CD4-positive, alpha-beta T cell treated with Interleukin-12 subunit alpha and Interleukin-12 subunit beta, for 1 hour (primary cell): ENCODE measurements at places on chromosomes 6 and 20.

- DNase-seq = no peak
Measured at GRCh38 chr6:158907931-158908330, 88.8 kb upstream of the EZR start.

DNA sequence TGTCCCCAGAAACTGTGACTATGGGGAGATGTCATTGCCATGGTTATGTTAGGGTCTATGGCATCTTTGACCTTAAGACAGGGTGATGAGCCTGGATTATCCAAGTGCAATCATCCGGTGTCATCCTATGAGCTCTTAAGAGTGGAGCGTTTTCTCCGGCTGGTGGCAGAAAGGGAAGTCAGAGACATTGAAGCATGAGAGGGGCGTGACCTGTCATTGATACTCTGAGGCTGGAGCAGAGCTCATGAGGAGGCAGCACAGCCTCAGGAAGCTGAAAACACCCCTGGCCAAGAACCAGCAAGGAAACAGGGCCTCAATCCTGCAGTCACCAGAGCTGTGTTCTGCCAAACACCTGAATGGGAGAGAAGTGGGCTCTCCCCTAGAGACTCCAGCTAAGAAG is 59.6 kb downstream of the ANKRD60 start:
- no peak for DNase-seq

GRCh38 chr20:23242104-23242503 is 108.5 kb upstream of the NXT1 start:
- DNase-seq = no peak

DNA sequence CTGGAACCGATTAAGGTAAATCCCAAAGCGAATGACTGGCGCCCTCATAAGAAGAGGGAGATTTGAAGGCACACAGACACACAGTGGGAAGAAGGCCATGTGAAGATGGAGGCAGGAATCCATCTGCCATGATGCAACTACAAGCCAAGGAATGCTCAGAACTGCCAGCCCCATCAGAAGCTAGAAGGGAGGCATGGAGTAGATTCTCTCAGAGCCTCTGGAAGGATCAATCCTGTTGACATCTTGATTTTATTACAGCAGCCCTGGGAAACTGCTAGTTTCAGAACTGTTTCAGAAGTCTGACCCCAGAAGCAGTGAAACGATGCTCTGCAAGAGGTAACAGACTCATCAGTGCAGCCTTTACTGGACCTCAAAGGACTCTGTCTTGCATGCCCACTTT is 103.5 kb upstream of the GPR6 start:
- no peak for DNase-seq

DNA sequence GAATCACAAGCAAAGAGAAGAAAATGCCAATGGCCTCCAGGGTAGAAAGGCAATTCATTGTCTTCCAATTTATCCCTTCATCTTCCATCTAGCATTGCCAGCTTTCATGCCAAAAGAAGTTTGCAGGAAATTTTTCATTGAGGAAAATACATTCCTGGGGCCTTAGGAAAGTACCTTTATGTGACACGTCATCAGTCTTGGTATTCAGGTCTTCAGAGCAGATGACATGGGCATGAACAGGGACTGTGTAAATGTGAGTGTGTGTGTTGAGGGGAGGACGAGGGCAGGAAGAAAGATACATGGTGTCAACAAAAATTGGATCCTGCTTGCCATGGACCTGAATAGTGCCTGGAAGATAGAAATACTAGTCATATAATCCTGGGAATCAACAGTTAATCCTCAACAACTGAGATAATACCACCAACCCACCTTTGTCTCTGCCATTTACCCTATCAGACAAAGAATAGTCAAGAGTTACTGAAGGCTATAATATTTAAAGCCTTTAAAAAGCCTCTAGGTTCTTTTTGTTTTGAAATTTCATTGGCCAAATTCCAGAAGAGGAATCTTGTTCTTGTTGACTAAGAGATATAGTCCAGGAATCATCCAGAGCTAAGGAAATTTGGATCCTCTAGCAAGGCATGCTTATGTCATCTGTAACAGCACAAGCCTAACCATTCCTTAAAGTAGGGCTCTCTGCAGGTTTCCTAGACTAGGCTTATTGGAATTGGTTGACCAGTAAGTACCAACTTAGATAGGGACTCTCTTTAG is 405.8 kb upstream of the SASH1 start:
- no peak for DNase-seq

DNA sequence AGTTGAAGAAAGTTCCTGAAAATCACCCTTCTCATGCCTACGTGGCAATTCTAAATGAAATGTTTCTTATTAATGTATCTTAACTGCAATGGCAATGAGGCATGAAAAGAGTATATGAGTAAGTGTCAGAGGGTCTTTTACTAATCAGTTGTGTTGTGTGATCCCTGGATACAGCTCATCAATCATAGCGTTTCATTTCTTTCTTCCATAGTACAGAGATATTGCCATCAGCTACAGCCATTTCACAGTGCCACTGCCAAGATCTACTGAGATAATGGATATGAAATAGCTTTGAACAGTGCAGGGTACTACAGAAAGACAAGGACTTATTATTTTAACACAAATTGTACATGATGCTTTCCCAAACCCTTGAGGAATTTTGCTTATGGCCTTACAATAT is 450.8 kb downstream of the KHDRBS2 start:
- DNase-seq = no peak

GRCh38 chr6:127272576-127272975 is 5.9 kb downstream of the RNF146 start:
- no peak for DNase-seq

GRCh38 chr6:147930745-147931144 is 411.9 kb upstream of the SASH1 start:
- no peak for DNase-seq

DNA sequence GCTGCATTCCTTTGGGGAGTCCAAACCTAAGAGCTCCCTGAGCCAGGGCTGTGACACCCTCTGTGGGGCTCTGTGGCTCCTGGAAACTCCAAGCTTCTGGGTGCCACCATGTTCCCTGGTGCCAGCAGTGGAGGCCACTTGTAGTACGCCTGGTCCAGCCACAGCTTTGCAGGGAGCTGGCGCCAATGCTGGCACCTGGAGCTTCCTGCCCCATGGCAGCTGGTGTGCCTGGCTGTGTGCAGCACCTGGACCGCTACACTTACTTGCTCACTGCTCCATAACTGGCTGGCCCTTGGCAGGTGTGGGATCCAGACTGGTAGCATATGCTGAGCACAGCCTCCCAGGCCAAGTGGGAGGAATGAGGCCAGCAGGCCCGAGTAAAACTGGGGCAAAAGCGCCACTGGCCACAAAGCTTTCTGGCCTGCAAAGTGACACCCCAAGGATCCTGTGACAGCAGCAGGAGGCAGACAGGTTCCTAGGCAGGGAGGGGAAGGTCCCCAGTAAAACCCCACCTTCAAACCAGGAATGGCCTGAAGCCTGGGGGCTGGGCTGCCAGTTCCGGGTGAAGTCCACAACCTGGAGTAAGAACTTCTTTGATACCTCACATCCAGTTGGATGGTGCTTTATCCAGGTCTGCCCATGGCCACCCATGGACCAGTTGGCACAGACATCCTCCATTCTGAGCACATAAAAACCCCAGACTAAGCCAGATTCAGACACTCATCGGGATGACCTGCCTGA is 461.0 kb downstream of the TBC1D32 start:
- no peak for DNase-seq

- peak; percentile 37 for DNase-seq
Measured at GRCh38 chr6:166541876-166542579, 44.5 kb downstream of the RAMACL start.

DNA sequence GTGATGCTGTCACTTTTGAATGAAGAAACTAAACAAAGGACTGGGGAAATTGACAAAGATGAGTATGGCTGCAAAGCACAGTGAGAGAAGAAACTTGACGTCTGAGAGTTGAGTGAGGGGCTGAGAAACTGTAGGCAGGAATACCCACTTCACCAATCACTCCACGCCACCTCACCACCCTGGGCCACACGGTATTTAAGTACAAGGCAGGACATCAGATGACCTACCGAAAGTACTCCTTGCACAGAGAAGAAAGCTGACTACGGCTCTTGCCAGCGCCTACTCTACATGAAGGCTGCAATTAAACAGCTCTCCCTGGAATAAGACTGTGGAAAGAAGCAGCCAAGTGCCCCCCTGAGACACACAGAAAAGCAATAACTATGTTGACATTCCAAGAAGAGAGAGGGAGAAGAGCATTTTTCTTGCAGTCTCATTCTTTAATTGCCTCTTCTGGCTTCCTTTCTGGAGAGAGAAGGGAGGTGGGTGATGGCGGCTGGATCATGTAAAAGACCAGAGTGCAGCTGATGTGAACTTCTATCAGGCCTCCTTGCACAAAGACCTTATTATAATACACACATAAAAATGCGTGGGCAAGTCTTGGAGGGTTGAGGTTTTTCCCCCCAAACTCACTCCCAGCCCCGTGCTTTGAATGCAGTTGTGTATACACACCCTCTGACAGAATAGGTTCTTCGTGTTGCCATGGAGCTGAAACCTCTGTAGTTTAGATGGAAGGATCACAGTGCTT is 44.6 kb downstream of the HIVEP2 start:
- DNase-seq = peak; percentile 77

GRCh38 chr6:79554305-79554704 is 17.1 kb upstream of the LCA5 start:
- DNase-seq = no peak

GRCh38 chr6:160398674-160399271 is 50.6 kb downstream of the SLC22A3 start:
- DNase-seq = peak; percentile 3

DNA sequence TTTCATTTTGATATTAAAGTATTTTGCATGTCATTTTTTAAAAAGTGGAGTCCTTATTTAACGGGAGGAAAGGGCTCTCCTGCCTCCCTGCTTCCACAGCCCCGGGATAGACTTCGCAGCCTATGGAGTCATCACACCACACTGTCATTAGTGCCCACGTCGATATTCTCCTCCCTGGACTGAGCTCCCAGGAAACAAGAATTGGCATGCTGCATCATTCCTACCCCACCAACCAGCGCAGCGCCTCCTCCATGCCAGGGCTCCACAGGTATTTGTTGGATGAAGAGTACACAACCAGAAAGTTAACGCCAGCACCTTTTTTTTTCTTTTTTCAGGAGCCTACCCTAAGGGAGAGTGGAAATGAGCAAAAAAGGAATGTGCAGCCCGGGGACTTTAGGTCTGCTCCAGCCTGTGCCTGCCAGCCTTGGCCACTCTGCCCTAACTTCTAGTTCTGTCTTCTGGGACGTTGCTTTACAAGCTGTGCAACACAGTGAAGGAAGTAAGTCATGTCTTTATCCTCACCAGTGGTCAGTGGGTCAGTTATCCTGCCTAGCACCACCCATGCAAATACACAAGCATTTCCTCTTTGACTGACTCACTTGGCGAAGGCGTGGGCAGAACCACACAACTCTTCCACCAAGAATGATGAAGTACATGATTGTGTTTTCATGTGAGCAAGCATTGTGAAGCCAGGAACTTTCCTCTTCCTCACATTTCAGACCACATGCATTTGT is 180.7 kb upstream of the UST start:
- no peak for DNase-seq

DNA sequence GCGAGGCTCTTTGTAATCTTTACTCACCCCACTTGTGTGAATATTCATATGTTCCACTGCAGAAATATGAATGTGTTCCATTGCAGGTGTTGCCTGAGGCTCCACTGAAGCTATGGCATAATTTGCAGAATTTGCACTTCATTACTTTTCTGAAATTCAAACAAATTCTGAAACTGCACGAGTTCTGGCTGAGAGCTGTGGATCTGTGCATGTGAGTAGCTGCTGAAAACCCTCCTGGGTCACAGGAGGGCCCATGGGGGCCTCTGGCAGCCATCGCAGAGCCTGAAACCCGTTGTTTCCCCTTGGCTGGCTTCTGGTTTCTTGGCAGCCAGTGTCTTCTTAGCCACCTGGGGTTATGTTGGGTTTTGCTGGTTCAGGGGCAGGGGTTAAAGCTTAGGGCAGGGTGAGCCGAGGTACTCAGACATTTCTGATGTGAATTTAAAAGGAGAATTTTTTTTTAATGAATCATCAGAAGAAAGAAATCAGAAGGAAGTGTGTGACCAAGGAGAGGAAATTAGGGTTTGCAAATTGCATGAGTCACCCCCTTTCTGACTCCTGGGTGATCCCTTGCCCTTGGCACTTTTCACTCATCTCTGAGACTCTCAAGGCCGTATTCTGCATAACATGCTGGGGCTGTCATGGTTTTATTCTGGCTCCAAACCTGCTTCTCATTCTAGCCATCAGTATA is 40.6 kb downstream of the TOX2 start:
- peak; percentile 49 for DNase-seq

- no peak for DNase-seq
Measured at GRCh38 chr6:32132110-32132509, 2.0 kb upstream of the FKBPL start.

GRCh38 chr6:129331450-129332138 is 378.4 kb downstream of the ARHGAP18 start:
- DNase-seq = no peak

DNA sequence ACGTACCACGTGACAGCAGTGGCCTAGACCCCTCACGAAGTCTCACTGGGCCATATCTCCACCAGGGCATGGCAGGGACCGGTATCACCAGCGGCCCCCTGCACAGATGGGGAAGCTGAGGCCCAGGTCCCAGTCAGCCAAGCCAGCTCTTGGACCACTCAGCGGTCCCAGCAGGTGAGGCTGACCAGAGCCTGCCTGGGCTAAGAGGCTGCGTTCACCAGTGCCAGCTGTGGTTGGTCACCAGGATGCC is 2.6 kb upstream of the MRGBP start:
- no peak for DNase-seq

- DNase-seq = no peak
Measured at GRCh38 chr20:43744151-43744611, 17.4 kb upstream of the GTSF1L start.

DNA sequence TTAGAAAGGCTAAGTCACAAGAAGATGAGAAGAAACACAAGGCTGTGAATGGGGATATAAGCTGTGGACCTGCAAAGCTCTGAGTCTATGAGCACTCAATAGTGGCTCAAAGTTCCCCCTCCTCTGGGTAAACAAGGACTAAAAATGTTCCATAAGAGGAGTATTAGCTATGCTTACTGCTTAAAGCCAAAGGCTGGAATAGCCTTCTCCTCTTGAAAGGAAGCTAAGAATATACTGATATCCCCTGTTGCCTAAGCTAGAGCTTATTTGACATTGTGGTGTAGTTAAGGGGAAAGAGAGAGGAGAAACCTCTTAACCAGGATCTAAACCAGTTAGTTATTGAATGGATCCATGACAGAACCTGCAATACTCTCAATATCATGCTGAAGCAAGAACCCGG is 45.8 kb downstream of the NOL7 start:
- DNase-seq = no peak
